H54 (cell line): ENCODE measurements at places on chromosomes 2 and 18.

GRCh38 chr2:11357428-11357972 lies 13.1 kb upstream of the ROCK2 start:
- DNase-seq = no peak

- no peak for DNase-seq
Measured at GRCh38 chr2:24620936-24621335, 129.9 kb downstream of the NCOA1 start.

GRCh38 chr18:63440881-63441280 lies 18.6 kb upstream of the VPS4B start:
- DNase-seq = no peak

- DNase-seq = no peak
Measured at GRCh38 chr2:204726831-204727230, 181.6 kb downstream of the PARD3B start.

GRCh38 chr2:96267159-96267971 lies 1.3 kb downstream of the CIAO1 start:
- peak; percentile 34 for DNase-seq

- DNase-seq = peak; percentile 60
Measured at GRCh38 chr18:63320123-63320974, 780 bp upstream of the BCL2 start.

DNA sequence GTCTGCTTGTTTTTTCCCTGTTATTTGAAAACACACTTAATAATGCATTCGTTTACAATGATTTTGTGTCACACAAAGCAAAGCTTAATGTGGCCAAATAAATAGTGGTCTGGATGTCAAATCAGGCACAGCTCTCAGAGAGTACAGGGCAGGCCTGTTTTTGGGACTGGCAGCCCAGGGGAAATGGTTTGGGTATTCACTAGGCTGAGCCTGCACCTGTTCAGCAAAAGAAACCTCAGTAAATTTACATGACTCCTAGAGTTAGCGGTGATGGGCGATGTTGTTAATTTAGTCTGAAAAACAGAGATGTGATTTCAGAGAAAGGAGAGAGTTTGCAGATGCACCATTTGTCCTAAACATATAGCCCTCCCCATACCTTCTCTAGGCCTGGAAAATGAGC lies 197.1 kb downstream of the ALK start:
- no peak for DNase-seq

DNA sequence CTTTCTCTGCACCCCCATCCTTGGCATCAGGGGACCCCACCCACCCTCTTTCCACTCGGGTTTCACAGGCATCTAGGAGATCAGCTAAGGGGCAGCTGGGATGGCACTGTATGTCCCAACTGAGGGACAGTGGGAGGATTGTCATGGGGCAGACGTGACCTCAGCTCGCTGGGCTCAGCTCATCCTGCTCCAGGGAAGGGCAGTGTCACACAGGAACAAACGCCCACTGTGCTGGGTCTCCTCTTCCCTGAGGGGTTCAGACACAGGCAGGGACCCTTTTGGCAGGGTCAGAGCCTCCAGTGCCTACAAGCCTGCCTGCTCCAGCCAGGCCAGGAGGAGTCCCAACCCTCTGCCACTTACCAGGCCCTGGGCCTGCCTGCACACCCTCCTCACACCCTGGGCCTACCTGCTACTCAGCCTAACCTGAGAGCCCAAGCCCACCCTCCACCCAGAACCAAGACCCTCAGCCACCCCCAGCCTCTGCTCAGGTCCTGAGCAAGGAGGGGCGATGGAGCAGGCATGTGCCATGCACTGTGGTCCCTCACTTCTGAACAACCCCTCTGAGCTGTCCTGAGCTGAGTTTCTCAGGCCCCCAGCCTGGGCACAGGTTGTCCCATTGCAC lies 68.2 kb downstream of the HS1BP3 start:
- no peak for DNase-seq

DNA sequence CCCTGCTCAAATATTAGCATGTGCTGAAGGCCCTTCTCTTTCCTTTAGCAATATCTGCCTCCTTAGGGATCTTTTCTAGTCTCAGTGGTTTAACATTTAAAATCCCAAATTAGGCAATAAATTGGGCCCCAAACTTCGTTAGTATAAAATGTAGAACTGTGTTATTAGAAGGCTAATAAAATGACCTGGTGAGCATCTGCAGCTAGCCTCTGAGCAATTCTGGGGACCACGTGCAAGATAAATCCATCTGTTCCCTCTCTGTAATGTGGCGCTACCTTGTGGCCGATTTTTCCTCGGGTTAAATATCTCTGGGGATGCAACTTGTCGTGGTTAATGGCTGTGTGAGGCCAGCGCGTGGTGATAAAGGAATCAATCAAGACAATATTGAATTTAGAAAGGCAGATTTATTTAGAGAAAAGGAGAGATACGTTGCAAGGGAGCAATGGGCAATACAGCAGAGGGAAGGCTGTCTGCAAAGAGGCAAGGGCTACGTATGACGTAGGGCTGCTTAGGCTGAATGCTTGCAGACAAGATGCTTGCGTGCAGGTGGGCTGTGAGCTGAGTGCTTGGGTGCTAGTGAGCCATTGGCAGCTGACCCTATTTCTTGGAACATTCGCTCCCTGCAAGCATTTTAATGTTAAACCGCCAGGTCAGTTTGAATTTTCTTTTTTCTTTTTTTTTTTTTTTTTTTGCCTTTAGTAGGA lies 18.5 kb upstream of the IL36G start:
- no peak for DNase-seq
